ENCODE measurements at places on chromosomes 2 and 18.

- DNase-seq = no peak
Observed at GRCh38 chr18:63603772-63604171, 16.6 kb downstream of the SERPINB13 start.

DNA sequence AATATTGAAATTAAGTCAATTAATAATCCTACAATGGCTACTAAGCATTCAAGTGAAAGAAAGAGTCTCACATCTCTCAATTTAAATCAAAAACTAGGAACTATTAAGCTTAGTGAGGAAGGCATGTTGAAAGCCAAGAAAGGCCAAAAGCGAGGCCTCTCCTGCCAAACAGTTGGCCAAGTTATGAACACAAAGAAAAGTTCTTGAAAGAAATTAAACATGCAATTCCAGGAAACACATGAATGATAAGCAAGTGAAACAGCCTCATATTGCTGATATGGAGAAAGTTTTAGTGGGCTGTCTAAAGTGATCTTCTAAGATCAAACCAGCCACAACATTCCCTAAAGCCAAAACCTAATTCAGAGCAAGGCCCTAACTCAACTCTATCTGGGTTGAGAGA is 11.8 kb downstream of the RDH14 start:
- no peak for DNase-seq

DNA sequence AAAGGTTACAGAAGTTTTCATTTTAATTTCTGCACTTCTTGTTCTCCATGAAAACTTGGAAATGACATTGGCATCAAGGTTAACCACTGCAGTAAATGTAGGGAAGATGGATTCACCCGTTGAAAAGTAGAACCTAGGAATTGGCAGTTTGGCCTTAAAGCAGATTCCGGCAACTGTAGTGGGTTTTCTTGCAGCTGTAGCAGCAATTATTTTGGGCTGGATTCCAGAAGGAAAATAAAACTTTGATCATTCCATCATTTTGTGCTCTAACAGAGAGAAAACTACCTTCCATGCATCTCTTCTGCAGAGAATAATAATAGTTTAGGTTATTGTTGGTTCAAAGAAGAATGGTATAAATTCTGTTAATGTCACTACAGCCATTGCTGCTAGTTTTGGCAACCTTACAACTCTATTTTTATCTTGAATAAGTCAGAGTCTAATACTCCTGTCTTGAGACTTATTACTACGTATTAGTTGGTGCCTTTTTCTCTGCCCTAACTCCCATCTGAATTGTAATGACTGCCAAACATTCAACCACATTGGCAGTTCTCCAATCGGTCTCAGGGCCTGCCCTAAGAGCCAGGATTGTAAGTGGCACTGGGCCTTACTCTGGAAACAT is 178.1 kb upstream of the PIEZO2 start:
- no peak for DNase-seq

GRCh38 chr2:162795312-162795711 is 43.3 kb downstream of the KCNH7 start:
- DNase-seq = peak; percentile 47

DNA sequence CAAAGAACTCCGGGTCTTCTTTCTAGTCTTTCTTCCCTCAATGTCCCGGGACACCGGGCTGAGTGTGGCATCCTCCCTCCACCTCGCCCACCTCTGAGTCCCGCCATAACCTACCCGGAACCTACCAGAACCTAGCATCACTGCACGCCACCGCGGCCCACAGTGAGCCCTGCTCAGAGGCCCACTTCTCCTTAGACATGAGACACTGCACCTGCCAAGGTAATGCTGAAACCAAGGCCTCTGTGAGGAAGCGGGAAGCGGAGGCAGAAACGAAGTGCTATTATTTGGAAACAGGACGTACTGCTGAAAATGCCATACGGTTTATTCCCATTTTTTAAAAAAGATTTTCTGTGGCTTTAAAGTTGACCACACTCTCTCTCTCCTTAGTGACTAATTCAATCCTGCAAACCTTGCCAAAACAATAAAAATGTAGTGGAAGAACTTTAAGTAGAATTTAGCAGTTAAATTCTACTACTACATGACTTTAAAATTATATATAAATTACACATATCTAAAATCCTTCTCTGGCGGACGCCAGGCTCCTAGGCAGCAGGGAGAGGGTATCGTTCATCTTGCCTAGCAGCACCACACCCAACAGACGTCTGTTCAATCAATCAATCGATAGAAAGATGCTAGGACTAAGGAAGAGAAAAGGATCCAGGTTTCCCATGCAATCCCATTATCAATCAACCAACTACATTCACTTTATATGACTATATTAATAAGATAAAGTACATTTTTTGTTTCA is 82.0 kb downstream of the ZNF516 start:
- DNase-seq = no peak

- no peak for DNase-seq
Observed at GRCh38 chr18:23779696-23780303, 90.5 kb downstream of the LAMA3 start.

GRCh38 chr2:220006152-220006621 is 378.8 kb downstream of the SLC4A3 start:
- DNase-seq = no peak

DNA sequence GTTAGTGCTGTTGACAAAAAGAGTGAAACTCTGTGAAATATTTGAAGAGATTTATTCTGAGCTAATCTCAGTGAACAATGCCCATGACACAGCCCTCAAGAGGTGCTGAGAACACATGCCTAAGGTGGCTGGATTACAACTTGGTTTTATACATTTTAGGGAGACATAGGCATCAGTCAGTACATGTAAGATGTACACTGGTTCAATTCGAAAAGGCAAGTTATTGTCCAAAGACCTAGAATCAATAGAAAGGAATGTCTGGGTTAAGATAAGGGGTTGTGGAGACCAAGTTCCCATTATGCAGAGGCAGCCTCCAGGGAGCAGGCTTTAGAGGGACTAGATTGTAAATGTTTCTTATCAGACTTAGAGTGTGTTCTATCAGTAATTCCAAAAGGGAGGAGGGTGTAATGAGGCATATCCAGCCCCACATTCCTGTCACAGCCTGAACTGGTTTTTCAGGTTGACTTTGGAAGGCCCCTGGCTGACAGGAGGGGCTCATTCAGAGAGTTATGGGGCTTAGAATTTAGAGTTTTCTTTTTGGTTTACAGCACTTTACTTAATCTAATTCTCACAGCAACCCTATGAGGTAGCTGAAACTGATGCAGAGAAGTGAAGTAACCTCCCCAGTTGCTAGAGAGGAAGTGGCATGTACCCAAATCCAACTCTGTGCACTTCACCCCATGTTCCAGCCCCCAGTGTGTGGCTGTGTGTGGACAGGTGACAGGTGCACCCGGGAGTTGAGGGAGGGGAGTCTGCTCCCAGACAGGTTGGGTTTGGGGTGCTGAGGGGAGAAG is 28.3 kb upstream of the ASAP2 start:
- DNase-seq = no peak

- DNase-seq = no peak
Observed at GRCh38 chr18:59456657-59457056, 97.6 kb upstream of the LMAN1 start.

- no peak for DNase-seq
Observed at GRCh38 chr2:71467180-71467815, 13.9 kb downstream of the DYSF start.

GRCh38 chr2:221310730-221311129 is 261.4 kb downstream of the EPHA4 start:
- DNase-seq = no peak

DNA sequence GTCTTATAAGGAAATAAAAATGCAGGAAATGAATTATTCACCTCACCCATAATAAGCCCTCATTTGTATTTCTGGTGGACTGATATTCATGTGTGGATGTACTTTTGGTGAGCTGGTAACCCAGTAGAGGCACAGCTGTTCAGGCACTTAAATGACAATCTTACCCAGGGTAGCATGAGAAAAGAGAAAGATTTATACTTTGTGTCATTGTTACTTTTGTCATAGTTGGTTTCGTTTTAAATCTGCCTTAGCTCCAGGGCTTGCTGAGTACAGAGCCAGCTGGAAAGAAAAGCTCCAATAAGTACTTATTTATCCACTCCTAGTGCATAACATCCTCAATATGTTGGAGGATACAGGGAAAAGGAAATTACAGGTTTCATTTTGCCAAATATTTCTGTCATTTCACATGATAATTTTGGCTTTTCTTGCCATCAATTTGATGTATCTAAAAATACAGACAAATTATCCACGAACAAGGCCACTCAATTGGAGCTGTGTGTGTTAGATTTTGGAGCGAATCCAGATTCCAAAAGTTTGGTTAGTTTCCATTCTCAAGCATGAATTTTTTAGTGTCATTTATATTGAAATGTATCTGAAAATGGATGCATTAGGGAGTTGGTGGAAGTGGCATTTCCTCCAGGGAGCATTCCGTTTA is 1276.1 kb upstream of the FAM98A start:
- DNase-seq = no peak

DNA sequence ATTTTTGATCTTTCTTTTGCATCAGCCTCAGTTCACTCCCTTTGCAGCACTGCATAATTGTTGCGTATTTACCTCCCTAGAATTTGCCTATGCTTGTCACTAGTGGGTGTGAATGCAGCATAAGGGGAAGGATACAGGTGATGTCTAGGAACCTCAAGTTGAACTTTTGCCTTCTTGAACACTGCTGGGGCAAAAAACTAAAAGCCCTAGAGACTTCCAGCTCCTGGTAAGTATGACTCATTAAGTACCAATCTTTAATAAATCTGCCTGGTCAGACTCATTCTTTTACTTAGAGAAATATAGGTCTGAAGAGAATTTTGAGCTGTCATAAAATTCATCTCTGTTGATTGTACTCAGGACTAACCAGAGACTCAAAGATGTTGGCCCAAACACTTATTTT is 547.3 kb upstream of the FANCL start:
- DNase-seq = no peak
